ENCODE measurements at places on chromosomes 5 and 9.

GRCh38 chr9:133058550-133059320 is 3.0 kb upstream of the CEL start:
- ATAC-seq, result no peak

- ATAC-seq, result peak; percentile 22
Measured at GRCh38 chr5:92758552-92758951, 822.5 kb downstream of the NR2F1-AS1 start.

GRCh38 chr5:126769703-126770102 is 7.2 kb upstream of the LMNB1 start:
- ATAC-seq, result no peak

DNA sequence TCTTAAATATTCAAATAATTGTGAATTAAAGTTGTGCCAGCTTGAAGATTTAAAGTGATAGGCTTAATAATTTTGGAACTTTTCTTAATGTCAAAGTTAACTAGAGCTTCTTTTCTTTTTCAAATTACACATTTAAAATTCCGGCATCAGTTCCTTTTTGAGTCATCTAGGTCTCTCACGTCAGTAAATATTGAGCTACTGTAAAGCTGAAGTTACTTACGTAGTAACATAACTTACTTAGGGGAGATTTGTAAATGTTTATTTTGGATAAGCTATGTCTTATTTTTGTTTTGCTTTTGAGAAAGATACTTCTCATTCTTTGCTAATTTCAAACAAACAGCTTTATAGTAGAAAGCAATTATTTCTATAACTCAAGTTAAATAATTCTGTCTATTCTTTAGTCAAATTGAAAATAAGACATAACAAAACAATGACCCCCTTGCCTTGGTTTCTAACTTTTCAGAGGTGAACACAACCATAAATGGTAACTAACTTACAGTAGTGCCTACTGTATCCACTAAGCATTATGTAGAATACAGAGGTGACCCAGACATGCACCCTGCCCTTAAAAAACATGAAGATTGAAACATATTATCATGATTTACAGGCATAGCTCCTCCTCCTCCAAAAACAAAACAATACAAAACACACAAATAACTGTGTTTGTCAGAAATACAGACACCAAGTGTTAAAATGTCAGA is 29.8 kb downstream of the CD274 start:
- no peak for ATAC-seq

DNA sequence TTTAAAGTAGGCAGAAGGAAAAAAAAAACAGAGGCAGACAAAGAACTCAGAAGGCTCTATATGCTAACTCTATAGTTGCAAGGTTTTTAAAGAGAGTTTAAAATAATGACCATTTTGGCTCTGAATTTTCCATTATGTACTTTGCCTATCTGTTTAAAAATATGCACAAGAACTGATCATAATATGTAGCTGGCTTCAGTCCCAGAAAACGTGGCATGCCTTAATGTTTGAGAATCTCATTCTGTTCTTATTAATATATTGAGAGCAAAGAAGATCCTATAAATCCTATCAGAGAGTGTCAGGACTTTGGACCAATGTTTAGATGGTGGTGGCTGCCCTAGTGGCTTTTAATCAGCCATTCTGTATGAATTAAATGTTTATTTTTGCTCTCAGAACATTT is 121.5 kb downstream of the JMY start:
- peak; percentile 33 for ATAC-seq

DNA sequence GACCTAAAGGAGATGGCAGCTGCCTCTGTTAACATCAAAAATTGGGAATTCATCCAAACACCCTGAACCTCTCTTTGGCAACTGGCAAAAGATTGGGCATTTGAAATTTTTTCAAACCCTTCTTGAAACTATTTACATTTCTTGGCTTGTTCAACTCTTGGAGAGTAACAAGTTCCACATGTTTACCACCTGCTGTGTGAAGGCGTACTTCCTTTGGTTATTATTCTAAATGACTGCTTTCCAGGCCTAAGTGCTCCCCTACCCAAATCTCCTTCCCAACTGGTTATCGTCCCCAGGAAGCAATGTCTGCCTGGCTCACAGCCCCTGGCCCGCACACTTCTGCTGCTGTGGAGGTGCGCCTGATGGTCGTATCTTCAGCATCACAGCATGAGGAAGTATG is 422.7 kb downstream of the DMAC1 start:
- ATAC-seq, result no peak

DNA sequence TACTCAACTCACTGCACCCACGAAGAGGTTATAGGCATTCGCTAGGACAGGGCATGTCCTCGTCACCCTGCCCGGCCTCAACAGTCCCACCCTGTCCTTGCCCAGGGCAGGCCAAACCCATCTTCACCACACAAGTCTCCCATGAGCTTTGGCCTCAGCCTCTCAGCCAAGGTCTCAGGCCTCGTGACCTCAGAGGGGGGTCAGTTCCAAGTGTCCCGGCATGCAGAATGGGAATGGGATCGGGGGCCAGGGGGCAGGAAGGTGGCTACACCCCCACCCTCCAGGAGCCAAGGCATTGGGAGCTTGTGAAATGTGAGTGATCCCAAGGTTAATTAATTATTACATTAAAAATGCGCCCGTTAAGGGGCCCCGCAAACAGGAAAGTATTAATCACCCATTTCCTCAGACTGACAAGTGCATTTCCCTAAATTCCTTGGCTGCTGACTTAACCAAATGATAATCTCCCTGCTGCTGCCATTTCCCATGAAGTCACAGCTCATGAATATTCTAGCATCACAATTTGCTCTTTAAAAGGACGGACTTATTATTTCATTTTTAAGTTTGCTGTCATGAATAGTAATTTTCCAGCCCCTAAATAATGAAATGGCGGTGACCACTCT is 8.0 kb upstream of the UBAC1 start:
- peak; percentile 44 for ATAC-seq

- no peak for ATAC-seq
Measured at GRCh38 chr5:151068433-151069197, 12.2 kb downstream of the TNIP1 start.

- ATAC-seq, result no peak
Measured at GRCh38 chr5:141208478-141208877, at the start of gene PCDHB12. TSS of gene PCDHB12 (plus strand) at chr5:141208719. CDS start at chr5:141208908, 189 bp downstream.

DNA sequence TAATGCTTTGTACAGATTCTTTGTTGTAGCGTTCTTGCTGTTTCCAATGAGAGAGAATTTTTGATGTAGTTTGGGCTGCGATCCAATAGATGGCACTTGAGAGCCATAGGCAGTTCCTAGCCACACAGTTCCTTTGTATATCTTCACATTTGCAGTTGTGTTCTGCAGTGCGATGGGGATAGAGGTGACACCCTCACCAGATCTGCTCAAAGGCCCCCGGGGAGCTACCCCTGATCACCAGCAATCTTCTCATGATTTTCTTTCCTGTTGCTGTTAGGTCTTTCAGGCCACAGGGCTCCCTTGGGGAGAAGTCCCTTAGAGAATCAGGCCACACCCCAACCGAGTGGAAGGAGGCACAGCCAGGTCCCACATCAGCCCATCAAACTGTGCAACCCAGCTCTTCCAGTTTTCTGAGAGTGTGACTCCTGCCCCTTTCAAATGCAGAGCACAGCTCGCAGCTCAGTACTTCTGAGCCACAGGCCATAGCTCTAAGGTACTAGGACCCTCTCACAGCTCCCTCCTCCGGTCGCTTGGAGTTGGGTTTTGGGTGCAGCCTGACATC is 353.7 kb downstream of the SLCO4C1 start:
- peak; percentile 60 for ATAC-seq

GRCh38 chr5:126780165-126780827 is 3.4 kb downstream of the LMNB1 start:
- ATAC-seq, result no peak
